Transverse colon (tissue), 4 donors: ENCODE measurements at places on chromosomes 2 and 18.

GRCh38 chr2:211985393-211985792, 553.2 kb downstream of the ERBB4 start:
- no peak for DNase-seq

GRCh38 chr2:209426432-209426831, 2.6 kb downstream of the MAP2 start:
- no peak for DNase-seq

- no peak for DNase-seq
Observed at GRCh38 chr2:26576565-26577441, 64.4 kb downstream of the CIB4 start.

- DNase-seq, result no peak
Observed at GRCh38 chr2:169623235-169623634, 39.1 kb downstream of the PPIG start.

DNA sequence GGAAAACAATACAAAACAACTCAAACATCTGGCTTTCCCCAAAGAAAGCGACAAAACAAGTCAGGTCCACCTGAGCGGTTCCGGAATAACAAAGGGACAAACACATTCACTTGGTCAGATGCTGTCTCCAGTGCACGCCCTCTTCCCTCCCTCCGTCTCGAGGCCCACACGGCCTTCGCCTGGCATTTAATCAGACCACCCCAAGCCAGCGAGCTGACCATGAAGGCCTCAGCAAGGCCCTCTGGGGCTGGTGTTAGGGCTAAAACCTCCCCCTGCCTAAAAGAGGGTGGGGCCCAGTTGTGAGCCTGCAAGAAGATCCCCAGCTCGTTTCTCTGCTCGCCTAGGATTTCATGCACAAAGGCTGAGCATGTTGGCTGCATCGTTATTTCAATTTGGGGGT, 180.3 kb downstream of the EIPR1 start:
- no peak for DNase-seq

GRCh38 chr18:78899241-78899640, 80.4 kb upstream of the SALL3 start:
- DNase-seq, result no peak

DNA sequence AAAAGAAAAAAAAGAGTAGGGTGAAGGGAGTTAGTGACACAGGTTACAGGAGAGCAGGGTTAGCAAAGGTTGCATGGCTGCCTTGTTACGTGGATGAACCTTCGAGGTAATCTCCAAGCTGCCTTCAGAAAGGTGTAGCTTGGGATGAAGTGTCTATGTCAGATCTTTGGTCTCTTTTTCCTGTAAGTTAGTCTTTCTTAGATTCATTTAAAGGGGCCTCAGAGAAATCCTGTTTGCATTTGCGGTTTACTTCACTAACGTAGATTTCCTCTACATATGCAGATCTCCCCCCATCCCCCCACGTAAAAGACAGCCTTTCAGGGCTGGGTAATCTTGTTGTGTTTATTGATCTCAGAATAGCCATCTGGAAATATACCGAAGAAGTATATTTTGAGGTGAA, 83.7 kb downstream of the MTA3 start:
- DNase-seq, result no peak

DNA sequence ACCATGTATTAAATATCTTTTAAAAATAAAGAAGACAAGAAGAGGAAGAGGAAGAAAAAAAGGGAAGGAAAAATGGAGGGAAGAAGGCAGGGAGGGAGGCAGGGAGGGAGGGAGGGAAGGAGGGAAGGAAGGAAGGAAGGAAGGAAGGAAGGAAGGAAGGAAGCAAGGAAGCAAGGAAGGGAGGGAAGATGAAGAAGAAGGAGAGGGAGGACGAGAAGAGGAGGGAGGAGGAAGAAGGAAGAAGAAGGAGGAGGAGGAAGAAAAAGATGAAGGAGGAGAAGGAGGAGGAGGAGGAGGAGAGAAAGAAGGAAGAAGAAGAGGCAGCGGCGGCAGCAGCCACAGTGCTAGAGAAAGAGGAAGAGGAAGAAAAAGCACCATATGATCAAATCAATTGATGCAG, 189.6 kb downstream of the EXOC6B start:
- no peak for DNase-seq

DNA sequence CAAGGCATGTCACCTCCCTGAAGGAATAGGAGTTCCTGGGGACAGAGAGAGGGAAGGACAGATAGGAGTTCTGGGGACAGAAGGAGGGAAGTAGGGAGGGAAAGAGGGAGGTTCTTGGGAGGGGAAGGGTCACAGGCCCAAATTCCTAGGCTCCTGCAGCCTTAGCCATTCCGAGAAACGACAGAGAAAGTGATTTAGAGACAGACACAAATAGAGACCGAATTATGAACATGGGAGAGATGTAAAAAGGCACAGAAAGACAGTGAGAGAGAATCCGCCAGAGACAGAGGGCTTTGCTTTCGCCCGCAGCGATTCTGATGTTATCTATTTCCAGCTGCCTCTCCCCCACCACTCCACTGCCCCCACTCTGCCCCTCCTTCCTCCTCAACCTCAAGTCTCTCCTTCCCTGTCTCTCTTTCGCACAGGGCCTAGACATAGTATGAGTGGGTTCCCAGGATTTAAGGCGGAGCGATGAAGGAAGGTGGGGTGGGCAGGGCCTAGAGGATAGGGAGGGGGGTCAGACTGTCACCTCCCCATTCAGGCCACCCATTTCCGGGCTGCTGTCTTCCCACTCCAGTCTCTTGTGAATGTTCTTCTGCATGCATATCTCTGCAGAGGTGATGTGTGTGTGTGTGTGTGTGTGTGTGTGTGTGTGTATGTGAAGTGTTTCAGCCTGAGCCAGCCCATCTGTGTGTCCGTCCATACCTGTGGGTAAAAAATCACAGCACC, 3.3 kb upstream of the WNT6 start:
- no peak for DNase-seq

GRCh38 chr18:42883169-42883568, 232.3 kb downstream of the RIT2 start:
- DNase-seq, result no peak

DNA sequence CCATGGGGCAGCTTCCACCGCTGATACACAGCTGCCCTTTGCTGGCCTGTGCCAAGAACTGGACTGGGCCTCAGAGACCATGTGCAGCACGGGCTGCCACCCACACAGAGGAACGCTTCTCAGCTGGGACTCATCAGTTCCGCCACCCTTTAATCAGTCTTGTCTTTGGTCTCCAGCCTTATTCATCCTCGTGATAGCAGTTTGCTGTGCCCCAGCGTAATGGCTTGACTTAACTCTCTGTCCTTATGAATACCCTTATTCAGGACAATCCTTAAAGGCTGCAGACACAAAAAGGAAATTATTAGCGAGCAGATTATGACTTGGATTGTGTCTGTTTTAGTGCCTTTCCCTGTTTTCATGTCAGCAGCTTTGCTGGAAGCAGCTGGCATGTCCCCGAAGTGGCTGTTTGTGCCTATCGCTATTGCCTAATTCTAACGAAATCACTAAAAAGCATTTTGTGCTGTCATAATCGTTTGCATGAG, 108.9 kb upstream of the DAPL1 start:
- DNase-seq, result no peak
